ENCODE measurements at places on chromosomes 2 and 18.

DNA sequence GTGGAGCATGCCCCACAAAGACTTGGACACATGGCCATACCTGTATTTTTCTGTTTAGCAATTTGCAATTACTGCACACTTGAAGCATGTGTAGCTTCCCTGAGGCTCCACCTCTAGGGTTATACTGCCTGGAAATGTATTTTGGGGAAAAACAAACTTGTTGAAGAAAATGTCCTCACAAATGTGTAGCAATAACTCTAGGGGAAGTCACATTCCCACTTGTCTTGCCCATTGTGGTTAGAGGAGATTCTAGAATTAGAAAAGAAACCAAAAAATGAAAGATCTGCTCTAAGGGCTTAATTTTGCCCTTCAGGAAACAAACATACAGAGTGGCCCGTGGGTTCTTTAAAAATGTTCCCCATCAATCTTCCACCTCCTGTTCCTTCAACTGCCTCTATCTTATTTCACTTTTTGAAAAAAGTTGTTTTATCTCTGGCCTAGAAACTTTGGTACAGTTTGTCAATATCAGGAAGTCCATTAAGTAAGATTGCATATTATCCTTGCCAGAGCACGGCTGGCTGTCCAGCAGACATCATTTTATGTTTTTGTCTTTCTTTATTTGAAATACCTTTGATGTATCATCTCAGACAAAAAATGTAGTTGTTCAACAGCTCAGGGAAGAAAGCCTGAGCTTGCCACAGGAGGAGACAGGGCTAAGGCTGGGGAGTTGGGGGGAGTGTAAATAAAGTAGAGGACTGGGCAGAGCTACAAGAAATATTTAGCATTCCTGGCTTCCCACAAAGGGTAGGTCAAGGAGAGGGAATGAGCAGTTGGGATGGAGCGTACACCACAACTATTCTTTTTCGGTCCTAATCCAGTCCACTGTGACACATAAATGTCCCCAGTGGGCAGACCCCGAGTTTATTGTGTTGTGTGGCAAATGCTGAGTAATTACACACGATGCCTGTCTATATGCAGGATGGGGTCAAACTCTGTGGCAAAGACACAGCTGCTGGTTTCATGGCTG is 96.8 kb upstream of the CDC42EP3 start:
- DNase-seq, result peak; percentile 89

- no peak for DNase-seq
Measured at GRCh38 chr18:50636366-50637057, 76.6 kb downstream of the MAPK4 start.

DNA sequence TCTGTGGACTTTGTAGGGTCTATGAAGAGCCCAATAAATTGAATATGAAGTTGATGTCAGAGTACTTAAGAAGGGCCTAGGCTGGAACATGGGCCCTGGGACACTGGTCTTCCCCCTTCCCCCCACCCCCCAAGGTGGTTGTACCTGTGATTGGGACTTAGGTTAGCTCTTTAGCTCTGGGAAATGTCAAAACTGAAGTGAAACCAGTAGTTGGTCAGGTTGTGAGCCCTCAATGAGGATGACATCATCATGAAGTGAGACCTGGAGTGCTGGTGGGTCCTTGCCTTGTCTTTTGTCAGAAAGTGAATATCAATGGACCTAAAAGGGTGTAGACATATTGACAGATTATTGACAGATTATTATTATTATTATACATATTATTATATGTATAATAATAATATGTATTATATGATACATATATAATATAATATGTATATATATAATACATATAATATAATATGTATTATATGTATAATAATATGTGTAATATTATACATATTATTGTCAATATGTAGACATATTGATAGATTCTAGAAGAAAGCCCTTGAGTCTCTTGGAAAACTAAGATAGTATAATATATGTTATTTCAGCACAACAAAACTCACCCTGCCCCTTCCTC is 5.4 kb downstream of the MARS2 start:
- no peak for DNase-seq

DNA sequence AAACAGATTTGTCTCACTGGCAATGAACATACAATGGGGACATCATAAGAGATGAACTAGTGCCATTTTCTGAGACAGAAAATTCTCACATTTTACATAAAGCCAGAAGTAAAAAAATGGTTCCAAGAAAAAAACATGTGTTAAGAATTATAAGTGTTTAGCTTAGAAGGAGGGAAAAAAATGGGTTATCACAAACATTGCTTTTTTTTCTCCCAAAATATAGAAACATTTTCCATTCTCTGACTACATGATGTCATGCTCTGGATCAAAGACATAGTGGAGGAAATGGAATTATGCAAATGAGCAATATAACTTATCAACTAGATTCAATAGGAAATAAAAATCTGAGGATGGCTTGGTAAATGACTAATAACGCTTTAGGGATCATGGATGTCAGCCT is 49.8 kb downstream of the SPATS2L start:
- no peak for DNase-seq

DNA sequence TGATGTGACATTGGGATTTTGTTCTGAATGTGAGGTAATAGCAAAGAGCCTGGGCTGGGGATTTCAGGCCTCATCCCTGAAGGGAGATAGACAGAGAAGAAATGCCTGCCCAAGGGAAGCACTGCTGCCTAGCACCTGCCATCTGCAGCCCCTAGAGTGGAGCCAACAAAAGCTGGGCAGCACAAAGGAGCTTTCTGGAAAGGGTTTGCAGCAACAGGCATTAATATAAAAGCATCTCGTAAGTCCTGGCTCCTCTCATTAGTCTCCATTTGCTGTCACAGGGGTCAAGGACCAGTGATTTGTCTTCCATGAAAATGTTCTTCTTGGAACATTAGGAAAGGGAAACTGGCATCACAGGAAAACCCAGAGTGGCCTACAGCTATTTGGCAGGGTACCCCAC is 157.2 kb upstream of the SLC14A2 start:
- no peak for DNase-seq

- no peak for DNase-seq
Measured at GRCh38 chr18:70415823-70416488, 127.1 kb downstream of the SOCS6 start.

Measured in T47D (cell line).